ENCODE measurements at places on chromosomes 2 and 18. TPM values are rescaled to one million over a fixed set of nuclear protein-coding genes. Genes with fewer than 3 reads are reported as not detected.

GLS gene
- total RNA-seq, result 130 TPM

- no peaks in the 10 kb centered on the region for H3K36me3 ChIP-seq
- no peak overlapping the region for H3K27ac ChIP-seq
- H3K4me3 ChIP-seq, result no peak overlapping the region
- no peak for DNase-seq
- H3K4me1 ChIP-seq, result no peaks in the 10 kb centered on the region
Observed at GRCh38 chr2:142586693-142587580, 290.5 kb upstream of the KYNU start.

DNA sequence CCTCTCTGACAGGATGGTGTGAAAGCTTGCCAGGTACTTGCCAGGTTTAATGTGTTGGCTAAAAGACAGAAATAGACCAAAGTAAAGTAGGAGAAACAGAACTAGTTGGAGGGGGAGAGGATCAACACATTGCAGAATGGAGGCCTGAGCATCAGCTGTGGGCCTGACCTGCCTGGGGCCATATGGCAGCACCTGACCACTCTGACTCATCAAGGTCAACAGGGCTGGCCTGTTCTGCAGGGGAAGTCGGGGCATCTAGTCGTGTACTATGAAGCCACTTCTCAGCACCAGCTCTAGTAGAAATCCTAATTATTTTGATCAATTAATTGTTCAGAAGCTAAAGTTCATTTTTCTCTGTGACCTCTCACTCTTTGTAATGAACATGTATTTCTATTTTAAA, 35.8 kb upstream of the NOSTRIN start:
- peaks cover 4% of the 10 kb centered on the region for H3K27me3 ChIP-seq
- H3K36me3 ChIP-seq, result peaks cover 6% of the 10 kb centered on the region
- H3K4me3 ChIP-seq, result no peak overlapping the region
- no peak for DNase-seq

DNA sequence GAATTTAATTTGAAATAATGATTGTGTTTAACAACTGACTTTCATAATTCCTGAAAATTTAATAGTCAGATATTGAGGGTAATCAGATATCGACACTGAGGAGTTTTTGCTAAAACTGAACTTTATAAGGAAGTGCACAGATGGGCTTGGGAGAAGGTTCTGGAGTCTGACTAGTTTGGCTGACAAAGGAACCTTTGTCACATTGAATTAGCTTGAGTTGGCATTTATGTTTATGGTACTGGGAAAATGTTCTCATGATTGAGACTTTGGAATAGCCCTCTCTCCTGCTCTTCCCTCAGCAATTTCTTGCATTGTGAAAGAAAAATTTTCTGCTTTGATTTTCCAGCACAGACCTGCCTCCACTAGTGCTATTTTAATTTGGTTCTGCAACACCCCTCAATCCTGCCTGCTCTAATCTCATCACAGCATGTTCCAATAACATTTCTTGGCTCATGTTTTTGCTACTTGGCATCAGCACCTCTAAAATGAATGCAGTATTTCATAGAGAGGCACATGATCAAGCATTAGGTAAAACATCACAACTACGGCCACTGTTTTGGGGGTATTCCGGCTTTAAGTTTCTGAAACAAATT, 133.9 kb upstream of the FSHR start:
- H3K36me3 ChIP-seq, result no peaks in the 10 kb centered on the region
- H3K4me3 ChIP-seq, result no peak overlapping the region
- H3K27ac ChIP-seq, result no peak overlapping the region
- no peaks in the 10 kb centered on the region for H3K4me1 ChIP-seq
- DNase-seq, result no peak
- no peaks in the 10 kb centered on the region for H3K27me3 ChIP-seq

DNA sequence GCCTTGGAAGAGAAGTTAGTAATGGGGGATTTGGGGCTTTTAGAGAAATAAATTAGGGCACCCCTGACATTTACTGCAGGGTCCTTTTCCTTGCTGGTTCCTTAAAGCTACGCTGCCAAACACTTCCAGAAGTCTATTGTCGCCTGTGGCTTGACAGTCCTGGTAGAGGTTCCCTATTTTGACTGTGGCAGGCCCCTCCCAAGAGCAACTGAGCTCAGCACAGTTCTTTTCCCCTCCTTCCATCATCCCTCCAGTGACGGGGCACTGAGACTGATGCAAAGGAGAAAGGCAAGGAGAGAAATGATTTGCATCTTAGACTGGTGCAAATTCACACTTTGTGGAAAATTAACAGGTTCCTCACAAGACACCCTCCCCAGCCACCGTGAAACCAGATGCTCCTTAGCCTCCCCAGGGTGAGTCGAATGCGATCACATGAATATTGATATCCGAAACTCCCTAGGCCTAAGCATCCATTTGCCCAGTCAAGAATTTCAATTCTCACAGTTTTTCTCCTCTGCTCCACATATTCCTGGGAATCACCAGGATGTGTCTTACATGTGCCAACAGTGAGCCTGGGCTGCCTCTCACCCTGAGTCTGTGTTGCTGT, 45.4 kb downstream of the RABL2A start:
- H3K27me3 ChIP-seq, result peaks cover 2% of the 10 kb centered on the region
- H3K27ac ChIP-seq, result no peak overlapping the region

Data from endothelial cell (in vitro differentiated cells).